Activated T-helper 1 cell treated with Interleukin-2 at 50 U/mL for 16 hours (primary cell): ENCODE measurements at places on chromosomes 16 and 17.

GRCh38 chr16:84585886-84586285, 32.0 kb downstream of the COTL1 start:
- no peak for DNase-seq

DNA sequence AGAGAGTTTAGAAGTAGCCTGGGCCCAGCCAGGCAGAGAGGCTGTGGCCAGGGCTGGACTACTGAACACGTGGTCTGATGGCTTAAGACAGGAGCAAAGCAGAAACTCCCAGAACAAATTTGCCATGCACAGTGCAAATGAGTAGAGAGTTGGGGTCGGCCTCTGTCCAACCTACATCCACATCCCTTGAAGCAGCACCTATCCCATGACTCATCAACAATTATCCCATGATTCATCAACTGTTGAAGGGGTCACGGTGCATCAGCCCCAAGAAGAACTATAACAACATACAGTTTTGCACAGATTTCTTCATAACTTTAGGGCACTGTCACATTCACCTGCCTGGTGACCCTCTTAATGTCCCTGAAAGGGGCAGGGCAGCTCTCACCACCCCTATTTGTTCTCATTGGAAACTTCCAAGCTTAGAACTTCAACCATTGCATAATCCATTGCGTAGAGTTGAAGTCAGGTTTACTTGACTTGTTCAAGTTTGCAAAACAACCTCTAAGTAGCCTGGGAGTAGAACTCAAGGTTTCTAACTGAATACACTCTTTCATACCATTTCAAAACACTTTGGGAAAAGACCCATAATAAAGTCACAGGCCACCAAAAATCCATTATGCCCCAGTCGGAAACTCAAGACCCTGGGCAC, 235.2 kb upstream of the CDH5 start:
- no peak for DNase-seq

- no peak for DNase-seq
Measured at GRCh38 chr16:1088295-1089170, 7.5 kb downstream of the C1QTNF8 start.

- DNase-seq = no peak
Measured at GRCh38 chr17:76036497-76037261, 9.6 kb upstream of the EVPL start.

DNA sequence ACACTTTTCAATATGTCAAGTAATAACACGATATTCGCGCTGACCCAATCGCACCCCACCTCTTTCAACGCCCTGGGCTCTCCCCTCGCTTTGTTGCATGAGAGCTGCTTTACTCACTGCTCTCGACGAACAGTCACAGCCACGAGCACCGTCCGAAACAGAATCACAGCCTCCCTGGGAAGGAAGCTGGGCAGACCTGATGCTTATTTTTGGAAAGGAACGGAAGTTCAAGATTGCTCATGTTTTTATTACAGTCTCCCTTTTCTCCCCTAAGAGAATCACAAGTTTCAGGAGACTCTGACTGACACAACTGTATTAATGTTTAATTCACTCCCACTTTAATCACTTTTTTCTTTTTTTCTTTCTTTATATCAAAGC, 67.8 kb downstream of the ANKRD11 start:
- no peak for DNase-seq

DNA sequence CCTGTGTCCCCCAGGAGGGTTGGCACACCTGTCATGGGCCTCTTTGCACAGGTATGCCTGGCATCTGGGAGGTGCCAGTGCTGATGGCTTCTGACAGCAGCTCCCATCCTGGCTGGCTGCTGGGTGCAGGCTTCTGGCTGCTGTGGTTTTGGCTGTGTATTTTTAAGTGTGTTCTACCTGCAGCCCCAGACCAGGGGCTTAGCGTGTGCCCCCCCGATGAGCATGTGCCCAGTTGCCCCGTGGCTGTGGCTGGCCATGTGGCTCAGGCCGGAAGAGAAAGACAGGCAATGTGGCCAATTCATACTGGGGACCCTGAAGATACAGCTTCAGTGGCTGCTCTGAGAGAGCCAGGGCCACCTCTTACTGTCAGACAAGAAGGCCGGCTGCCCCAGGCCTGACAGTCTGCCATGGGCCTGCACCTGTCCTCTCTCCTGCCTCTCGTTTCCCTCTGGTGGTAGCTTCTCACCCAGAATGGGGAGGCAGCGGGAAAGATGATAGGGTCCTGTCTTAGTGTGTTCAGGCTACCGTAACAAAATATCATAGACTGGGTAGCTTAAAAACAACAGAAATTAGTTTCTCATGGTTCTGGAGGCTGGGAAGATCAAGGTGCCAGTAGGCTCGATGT, 37.6 kb upstream of the LGALS9 start:
- no peak for DNase-seq

- DNase-seq = no peak
Measured at GRCh38 chr16:66539623-66540469, 10.1 kb downstream of the TK2 start.

DNA sequence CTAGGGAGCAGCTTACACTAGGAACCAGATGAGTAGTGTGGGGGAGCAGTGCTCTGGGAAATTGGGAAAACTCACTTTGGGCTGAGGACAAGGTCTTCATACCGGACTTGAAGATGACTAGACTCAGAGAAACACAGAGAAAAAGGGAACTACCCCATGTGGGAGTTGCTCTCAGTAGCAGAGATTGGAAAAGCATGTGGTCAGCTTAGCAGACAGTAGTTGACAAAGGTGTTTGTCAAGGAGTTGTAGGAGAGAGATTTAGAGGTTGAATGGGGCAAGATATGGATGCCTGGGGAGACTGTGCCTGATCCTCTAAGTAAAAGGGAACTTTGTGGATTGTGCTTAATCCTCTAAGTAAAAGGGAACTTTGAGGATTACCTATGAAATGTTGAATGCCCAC, 194.5 kb upstream of the COX10 start:
- DNase-seq = no peak

DNA sequence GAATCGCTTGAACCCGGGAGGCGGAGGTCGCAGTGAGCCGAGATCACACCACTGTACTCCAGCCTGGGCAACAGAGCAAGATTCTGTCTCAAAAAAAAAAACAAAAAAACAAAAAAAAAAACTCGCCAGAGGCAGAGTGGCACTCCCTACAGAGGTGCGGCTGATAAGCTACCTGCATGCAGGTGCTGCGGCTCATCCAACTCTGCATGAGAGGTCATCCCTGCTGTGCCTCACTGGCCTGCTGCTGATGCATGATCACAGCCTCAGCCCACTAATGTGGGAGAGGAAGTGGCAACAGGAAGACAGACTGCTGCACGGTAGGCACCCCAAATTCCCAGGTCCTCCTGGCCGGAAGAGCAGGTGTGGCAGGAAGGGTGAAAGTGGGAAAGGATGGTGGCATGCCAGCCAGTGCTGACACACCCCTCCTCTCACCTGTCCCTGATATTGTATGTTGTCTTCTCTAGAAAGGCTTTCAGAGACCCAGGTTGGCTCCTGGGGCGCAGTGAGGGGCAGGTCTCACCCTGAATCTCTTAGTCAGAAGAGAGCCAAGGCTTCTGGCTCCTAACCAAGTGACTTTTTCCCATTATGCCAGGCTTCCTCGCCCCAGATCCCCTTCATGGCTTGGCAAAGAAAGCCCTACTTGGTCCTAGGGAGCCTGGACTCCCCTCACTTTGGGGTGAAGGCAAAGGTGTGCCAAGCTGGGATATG, 11.8 kb downstream of the NXPH3 start:
- DNase-seq = no peak

- no peak for DNase-seq
Measured at GRCh38 chr17:19538095-19539039, 4.7 kb downstream of the SLC47A1 start.

- no peak for DNase-seq
Measured at GRCh38 chr17:48219617-48220016, 112.1 kb downstream of the SNX11 start.
